8988T (cell line): ENCODE measurements at places on chromosomes 2 and 18.

DNA sequence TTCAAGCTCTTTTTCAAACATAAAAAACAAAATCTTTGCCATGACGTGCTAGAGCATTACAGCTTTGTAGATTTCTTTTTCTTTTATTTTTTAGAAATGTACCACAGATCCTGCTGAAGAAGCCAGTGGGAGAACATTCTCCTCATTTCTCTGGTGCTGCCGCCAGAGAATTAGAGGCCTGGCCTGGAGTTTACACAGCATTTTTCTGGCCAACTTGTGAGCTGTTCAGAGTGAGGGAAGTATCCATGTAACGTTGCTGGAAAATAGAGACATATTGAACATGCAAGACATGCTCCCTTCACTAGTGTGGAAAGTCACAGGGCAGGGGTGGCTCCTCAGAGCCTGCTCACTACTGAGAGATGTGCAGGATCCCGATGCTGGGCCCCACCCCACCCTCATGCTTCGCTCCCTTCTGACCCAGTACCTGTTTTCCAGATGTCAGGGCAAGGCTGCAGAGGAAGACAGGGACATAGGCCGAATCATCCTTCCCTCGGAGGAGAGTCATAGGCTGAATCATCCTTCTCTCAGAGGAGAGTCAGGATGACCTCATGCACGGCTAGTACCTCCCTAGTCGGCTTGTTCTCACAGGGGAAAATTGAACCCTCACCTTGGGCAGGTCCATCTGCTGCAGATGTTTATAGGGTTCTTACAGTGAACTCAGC, 298.5 kb downstream of the INSIG2 start:
- DNase-seq = peak; percentile 36

GRCh38 chr2:190528521-190529001, 6.0 kb downstream of the NEMP2 start:
- no peak for DNase-seq

GRCh38 chr2:165682546-165682945, 111.5 kb downstream of the GALNT3 start:
- DNase-seq = no peak

GRCh38 chr2:37417321-37417720, 72.9 kb downstream of the QPCT start:
- no peak for DNase-seq

DNA sequence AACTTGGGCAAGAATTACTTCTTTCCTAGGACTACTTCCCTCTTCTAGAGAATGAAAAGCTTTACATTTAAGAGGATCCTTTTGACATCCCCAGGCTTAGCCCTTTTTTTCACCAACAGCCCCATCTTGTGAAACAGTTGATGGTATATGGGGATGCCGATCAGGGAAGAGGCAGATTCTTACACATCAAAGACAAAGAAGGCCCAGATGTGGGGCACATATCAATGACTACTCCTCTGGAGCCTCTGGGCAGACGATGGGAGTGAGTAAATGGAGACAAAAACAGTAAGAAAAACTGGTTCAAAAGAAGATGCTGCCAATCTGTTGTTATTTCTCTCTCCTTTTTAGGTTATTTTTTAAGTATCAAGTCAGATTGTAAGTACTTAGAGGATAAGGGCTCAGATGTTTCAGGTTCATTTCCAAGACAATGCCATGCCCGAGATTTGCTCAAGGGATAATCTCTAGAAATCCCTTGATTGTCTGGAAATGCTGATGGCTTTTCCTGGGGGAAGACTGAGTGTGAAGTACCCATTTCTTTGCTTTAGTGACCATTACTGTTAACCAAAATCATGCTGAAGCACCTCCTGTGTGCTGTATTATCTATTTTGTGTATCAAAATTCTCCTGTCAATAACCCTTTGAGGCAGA, 117.5 kb downstream of the EPHA4 start:
- DNase-seq = no peak

GRCh38 chr18:2274613-2275012, 296.7 kb downstream of the METTL4 start:
- no peak for DNase-seq

GRCh38 chr2:158645299-158645698, 149.8 kb upstream of the DAPL1 start:
- no peak for DNase-seq

DNA sequence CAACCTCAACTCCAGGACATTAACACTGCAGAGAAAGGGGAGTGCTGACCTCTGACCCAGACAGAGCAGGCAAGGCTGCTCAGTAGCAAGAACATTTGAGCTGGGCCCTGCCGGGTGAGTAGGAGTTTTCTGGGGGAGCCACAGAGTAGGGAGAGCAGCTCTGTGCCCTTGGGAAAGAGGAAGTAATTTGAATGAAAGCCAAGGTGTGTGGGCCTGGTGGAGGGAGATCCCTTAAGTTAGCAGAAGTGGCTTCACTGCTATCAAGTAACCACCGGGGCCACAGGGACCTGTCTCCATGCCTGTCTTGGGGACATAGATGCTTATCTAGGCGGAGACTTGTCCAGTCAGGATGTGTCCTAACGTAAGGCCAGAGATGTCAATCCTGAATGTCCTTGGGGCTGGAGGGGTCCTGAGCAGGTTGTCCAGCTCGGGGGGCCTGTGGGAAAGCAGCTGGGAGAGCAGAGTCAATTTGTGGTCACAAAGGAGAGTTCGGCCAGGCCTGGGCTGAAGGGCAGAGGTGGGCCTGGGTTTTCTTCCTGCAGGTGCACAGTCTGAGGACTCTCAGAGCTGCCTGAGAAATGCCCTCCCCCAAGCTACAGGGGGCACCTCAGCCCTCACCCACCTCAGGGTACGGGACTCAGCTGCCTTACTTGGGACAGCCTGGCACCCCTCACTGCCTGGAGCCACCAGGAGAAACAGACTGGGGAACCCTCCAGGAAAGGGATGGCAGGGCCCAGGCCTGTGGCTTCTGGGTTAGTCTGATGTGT, 15.0 kb upstream of the OTOF start:
- DNase-seq = no peak

- no peak for DNase-seq
These were observed 10.7 kb downstream of the IL1RL2 start for GRCh38 chr2:102197389-102198137.

- no peak for DNase-seq
These were observed 659 bp upstream of the COX5B start for GRCh38 chr2:97645112-97645694.

DNA sequence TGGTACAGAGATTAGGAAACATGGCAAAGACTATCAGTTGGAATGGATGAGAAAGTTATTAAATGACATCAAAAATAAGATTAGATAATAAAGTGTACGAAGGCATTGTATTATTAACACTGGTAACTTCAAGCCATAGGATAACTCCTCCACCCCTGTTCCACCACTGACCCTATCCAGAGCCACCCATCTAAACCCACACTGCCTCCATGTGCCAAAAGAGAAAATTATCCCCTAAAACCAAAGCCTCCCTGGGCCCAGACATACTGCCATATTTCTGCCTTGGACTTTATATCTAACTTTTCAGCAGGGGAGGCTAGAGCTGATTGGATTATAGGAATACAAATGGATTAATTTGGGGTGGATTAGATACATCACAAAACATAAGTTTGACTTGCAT, 443.7 kb downstream of the BCL11A start:
- DNase-seq = no peak

- DNase-seq = no peak
These were observed 11.6 kb downstream of the STK11IP start for GRCh38 chr2:219609149-219609750.

DNA sequence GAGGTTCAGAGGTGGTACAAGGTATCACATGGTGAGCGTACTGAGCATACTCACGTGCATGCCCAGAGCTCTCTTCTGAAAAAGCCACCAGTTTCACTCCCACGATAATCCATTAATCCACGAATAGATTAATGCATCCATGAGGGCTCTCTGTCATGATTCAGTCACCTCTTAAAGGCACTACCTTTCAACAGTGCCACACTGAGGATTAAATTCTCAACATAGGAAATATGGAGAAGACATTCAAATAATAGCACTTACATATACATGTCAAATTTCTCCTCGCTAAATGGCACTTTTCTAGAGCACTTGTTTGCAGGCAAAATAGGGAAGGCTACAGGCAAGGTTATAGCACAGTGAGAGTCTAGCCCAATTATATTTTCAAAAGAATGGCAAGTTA, 825.9 kb downstream of the TRIB2 start:
- no peak for DNase-seq
